ENCODE measurements at places on chromosomes 3 and 15.

GRCh38 chr3:146305808-146306423, 55.0 kb upstream of the PLSCR4 start:
- no peak for DNase-seq

DNA sequence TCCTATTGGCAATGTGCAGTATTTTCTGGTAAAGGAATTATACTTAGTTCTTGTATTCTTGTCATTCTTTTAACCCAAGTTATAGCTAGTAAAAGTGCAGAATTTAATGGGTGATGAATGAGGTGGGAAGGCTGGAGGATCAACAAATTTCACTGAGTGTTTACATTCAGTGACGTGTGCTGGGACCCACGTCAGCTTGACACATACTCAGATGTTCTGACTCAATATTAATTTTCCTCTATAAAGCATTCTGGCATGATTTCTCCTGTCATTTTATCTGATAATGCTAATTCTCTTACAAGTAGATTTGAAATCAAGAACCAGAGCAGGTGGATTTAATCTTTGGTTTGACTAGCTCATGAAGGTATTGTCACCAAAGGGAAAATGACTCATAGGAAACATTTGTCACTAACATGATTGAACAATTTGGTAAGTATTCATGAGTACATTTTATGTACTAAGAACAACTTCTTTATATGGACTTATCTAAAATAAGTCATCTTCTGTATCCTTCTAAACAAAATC, 71.0 kb upstream of the SYNPR start:
- DNase-seq = no peak

- DNase-seq = no peak
Observed at GRCh38 chr3:196135693-196136639, 54.1 kb upstream of the TFRC start.

- no peak for DNase-seq
Observed at GRCh38 chr3:139264375-139264774, 79.4 kb upstream of the MRPS22 start.

GRCh38 chr3:125431912-125432790, 57.0 kb upstream of the ZNF148 start:
- no peak for DNase-seq

GRCh38 chr3:197088370-197088769, 58.8 kb upstream of the MELTF start:
- DNase-seq = no peak

DNA sequence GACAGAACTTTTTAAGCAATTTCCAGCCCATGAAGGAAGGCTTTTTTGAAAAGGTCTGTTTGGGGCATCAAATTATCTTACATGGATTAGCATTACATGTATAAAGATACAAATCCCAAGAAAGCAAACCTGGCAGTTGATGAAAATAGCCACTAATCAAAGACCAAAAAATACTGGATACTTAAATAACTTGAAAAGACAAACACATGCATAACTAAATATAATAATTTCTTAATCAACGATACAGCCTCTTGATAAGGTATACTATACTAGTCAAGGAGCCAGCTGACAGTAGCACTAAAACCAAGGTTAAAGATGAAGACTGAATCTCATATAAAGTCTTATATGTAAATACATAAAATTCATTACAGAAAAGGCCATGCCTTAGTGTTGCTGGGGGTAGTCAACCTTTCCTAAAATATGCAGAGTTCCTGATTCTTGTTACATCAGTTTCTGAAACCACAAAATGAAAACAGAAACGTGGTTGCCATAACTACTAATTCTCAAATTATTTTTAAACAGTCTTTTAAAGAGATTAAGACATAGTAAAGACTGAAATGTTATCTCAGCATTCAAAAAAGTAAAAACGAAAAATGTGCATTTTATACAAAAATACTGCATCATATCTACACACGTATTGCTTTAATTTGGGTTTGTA, 2.0 kb downstream of the ANKRD28 start:
- DNase-seq = no peak

- DNase-seq = no peak
Observed at GRCh38 chr15:51192521-51193280, 98.0 kb upstream of the TNFAIP8L3 start.

DNA sequence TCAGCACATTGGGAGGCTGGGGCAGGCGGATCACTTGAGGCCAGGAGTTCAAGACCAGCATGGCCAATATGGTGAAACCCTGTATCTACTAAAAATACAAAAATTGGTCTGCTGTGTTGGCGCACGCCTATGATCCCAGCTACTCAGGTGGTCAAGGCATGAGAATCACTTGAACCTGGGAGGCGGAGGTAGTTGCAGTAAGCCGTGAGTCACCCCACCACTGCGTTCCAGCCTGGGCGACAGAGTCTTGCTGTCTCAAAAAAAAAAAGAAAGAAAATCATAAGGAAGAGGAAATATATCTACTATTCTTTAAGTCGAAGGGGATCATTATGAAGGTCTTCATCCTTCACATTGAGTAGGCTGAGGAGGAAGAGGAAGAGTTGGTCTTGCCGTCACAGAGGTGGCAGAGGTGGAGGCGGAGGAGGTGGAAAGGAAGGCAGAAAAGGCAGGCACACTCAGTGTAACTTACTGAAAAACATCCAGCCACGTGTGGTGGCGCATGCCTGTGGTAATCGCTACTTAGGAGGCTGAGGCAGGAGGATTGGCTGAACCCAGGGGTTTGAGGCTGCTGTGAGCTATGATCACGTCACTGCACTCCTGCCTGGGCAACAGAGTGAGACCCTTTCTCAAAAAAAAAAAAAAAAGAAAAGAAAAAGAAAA, 14.2 kb downstream of the CSK start:
- no peak for DNase-seq

DNA sequence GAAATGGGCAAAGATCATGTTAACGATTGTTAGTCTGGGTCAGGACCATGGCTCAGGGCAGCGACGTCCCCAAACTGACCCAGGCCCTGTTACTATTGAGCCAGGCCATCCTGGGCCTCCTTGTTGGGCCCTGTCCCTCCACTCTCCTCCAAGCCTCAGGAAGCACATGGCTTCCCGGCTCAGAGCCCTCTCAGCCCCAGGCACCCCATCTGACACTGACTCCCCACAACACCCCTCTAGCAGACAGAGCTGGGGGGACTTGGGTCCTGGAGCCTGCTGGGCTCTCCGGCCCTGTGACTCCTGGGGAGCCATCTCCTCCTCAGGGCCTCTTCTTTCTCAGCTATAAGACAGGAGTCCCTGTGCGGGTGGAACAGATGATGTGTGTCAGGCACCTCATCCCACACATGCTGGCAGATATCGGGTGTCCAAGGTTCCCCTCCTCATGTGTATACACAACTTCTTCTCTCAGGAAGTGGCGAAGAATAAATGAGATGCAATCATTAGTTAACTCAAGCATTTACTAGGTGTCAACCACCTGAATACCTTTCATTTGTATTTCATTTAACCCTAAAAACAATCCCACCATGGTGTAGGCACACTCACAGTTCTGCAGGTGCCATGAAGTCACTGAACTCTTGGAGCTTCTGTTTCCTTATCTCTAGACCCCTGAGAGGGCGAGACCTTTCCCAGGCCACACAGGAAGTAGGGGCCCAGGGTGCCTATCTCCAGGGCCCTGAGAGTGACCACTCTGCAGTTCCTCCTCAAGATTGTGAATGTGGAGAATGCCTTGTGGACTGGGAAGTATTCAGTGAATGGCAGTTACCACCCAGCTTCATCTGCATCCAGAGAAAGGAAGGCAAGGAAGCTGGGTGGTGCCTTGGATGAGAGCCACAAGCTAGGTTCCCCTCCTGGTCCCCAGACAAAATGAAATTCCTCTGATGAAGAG, 282.5 kb upstream of the TLE3 start:
- no peak for DNase-seq

GRCh38 chr3:128709038-128709437, 16.9 kb upstream of the RAB7A start:
- no peak for DNase-seq

- DNase-seq = no peak
Observed at GRCh38 chr3:85090495-85090894, 131.7 kb downstream of the CADM2 start.

GRCh38 chr15:95263751-95264150, 1032.4 kb downstream of the MCTP2 start:
- no peak for DNase-seq

DNA sequence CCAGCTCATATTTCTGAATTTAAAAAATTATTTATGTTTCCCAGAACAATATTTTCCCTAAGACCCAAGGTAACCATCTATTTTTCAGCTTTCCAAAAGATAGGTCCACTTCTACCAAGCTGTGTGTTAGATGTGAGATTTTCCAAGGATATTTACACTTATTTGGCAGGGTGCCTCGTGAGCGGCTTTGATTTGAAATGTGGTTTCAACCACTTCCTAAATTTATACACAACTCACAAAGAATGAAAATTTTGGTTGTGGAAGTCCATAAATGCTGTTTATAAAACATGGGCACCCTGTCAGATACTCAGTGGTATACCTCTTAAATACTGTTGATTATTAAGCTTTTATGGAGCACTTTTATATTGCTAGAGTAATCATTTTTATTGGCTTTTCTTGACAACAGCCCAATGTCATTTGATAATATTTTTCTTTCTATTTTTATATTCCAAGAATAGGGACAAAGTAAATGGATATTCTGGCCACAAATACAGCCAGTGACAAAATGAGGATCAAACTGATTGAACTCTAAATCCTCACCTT, 57.6 kb downstream of the GAP43 start:
- DNase-seq = no peak

- DNase-seq = no peak
Observed at GRCh38 chr3:150699068-150699639, 4.6 kb downstream of the ERICH6 start.

DNA sequence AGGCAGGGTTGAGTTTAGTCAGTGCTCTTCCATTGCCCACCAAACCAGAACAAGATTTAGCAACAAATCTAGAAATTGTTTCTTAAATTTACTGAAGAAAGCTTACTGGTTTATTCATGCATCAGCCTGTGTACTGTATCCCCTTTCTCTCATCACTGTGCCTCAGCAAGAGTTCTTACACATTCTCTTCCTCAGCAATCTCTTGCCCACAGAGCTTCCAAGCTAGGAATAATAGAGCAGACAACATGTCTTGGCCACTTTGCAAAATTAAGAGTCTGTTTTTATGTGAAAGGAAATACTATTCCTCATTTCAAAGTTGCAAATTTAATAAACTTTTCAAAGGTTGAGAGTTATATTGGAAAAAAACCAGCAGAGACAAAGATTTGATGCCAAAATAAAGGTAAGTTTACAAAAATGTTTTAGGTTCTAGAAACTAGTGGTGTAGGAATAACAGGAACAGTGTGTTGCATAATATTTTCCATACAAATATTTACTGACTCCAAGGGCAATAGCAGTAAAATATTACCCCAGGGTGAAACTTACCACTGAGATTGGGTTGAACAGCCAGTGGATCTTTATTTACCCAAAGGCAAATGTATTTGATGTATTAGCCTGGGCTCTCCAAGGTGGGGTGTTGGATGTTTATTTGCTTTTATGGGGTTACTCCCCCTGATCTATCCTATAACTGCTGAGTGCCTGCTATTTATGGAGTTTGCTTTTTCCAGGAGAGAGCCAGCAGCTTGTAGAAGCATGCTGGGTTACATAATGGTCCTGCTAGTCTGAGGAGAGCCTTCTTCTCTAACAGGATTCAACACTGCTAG, 276.7 kb downstream of the ADAMTSL3 start:
- DNase-seq = no peak

DNA sequence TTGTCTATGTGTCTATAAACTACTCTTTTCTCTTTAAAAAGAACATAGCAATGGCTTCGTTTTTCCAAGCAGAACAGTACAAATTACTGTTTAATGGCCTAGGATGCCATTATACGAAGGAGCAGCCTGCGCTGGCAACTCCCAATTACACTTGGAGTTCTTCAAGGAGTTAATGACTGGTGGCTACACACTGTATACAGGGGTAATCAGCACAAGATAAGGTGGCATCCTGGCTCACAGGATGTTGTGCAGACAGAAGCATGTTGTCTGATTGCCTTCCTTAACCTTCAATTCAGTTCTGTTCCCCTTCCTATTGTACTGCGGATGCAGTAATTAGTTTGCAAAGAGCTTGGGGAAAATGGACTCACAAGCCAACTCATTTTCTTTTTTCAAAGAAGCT, 250.7 kb upstream of the ROBO2 start:
- DNase-seq = no peak

- no peak for DNase-seq
Observed at GRCh38 chr3:100900671-100901335, 92.4 kb downstream of the ABI3BP start.

DNA sequence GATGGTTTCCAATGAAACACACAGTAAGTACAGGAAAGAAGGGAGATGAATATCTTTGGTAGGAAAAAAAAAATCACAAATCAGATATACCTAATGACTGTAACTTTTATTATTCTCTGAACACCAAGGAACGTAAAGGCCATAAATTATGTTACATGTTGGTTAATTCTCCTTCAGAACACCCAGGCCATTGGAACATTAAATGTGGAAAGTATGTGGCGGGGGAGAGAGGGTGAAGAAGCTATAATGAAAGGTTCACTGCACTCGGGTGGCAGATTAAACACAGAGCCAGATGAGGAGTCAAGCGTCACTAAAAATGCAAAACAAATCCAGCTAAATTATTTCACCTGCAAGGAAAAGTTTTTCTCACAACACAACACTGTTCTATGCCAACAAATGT, 193.8 kb downstream of the FHIT start:
- DNase-seq = no peak

GRCh38 chr3:49053543-49053942, 24.3 kb upstream of the IMPDH2 start:
- no peak for DNase-seq

GRCh38 chr15:76177491-76178040, 117.8 kb downstream of the TMEM266 start:
- DNase-seq = no peak

- no peak for DNase-seq
Observed at GRCh38 chr15:58146749-58147148, 8.6 kb downstream of the AQP9 start.

- no peak for DNase-seq
Observed at GRCh38 chr3:32399030-32399620, 7.5 kb downstream of the CMTM7 start.

GRCh38 chr3:100402256-100402655, 917 bp downstream of the LNP1 start:
- DNase-seq = no peak

- DNase-seq = no peak
Observed at GRCh38 chr3:94004301-94004910, 24.0 kb downstream of the STX19 start.

DNA sequence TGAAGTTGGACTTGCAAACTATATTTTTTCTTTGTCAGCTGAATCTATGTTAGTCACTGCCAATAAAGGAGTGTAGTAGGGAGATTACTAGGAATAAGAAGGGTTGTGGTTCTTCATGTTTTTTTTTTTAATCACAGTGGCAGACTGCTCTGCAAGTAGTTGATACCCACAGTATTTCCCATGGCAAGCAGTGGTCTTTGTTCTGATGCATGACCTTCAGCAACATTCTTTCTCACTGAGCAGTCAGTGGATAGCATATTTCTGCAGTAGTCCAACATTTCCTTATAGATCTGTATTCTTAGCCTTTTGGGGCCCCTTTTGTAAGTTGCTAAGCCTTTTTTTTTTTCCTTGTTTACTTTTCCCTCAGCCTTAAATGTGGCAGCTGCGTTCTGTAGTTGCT, 151.1 kb downstream of the DOCK3 start:
- no peak for DNase-seq
